ENCODE measurements at places on chromosomes 2 and 18.

- DNase-seq = no peak
Observed at GRCh38 chr2:236797411-236797810, 227.8 kb downstream of the ACKR3 start.

DNA sequence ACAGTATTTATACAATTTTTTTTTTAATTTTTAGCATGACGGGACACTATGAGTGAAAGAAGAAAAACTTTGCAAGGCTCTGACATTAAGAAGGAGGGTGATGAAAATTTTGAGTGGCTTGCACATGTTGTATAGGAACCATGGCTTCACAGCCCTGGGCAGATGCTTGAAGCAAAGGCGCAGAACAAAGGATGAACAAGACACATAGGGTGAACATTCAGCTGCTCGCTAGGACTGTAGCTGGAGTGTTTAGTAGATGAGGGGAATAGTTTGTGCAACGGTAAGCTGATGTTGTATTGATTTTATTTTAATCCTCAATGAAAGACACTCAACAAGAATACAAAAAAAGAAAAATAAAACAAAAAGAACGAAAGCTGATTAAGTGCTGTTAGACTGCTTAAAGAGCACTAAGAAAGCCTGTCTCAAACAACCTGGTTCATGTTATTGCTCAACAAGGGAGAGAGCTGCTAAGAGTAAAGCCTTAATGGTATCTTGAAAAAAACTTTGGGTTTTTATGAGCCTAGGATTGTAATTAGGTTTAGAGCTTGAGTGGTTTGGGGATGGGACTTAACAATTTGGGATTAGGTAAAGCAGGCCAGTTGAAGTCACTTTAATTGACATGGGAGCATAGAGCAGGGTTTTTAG lies 41.2 kb upstream of the GCFC2 start:
- DNase-seq = no peak

DNA sequence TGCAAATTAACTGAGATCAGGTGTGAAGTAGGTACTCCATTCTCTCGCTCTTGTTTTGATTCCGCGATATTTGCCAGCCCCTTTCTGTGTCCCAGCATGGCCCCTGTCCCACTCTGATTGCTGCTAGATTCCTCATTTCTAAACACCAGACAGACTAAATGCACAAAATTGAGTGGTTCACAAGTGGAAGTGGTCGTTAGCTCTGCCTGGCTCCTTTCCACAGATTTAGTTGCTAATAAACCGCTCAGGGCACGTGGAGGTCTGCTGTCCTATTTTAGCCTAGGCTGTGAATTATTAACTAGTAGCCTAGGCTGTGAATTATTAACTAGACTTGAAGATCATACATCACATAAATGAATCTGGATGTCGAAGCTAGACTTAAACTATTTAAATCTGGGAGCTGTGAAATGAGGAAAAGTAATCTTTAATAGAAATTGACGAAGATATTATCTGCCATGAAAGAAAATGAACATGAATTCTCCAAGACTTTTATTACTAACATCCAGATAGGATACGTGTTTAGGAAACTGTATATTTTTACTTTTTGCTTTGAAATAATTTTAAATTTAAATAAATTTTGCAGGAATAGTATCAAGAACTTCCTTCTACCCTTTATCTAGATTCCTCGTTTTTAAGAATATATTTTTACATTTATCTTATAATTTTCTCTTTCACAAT lies 3.7 kb downstream of the IL1RL2 start:
- no peak for DNase-seq

DNA sequence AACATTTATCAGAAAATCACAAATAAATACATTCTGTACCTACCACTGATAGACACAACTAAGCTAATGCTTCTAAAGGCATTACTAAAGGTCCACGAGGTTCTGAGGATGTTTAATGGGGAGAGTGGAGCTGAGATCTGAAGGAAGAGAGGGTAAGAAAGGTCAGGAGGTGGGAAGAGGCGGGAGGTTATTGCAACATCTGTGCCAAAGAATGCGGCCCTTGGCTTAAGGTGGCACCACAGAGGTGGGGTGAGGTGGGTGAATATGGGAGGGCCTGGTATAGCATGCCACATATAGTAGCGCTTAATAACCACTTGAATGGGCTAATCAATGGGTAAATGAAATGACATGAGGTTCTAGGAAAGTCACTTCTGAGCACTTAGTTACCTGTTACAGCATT lies 217.8 kb upstream of the ATP5MC3 start:
- DNase-seq = no peak

DNA sequence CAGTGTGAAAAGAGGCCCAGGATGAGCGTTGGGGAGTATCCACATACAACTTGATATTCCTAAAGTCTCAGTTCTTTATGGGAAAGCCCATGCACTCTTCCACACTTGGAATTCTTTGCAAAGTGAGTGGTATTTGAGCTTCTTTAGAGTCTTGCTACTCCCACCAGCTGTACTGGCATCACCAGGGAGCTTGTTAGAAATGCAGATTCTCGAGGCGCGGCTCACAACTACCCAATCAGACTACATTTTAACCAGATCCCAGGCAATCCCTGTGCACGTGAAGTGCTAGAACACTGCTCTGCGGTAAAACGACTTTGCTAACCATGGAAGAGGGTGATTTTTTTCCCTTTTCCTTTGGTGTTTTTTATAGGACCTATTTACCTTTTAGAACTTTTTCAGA lies 184.7 kb downstream of the NEDD4L start:
- no peak for DNase-seq

DNA sequence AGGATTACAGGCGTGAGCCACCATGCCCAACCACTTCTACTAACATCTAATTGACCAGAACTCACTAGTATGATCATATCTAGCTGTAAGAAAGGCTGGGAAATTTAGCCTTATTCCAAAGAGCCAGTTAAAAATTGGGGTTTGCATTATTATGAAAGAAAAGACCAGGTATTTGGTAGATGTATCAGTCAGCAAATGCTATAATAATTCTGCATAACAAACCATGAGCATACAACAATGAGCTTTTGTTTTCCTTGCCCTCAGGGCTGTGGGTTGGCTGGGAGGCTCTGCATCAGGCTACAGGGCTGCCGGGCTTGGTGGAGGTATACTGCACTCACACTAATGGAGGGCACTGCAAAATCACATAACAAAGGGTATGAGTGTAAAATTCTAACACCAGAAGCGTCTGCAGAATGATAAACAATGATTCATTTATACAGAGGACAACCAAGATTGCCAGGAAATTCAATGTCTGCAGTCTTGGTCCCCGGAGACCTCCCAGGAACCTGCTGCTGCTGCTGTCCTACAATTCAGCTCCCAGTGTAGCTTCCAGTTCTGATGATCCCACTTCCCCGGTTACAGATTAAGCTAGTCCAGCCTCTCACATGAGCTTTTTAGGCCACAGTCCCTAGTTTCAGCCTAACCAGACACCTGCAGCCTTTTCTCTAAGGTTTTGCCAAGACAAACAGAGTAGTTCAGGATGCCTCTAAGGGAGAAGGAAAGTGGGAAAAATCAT lies 32.2 kb upstream of the ST3GAL5 start:
- no peak for DNase-seq

- peak; percentile 13 for DNase-seq
Observed at GRCh38 chr2:21317131-21317530, 193.4 kb downstream of the TDRD15 start.

DNA sequence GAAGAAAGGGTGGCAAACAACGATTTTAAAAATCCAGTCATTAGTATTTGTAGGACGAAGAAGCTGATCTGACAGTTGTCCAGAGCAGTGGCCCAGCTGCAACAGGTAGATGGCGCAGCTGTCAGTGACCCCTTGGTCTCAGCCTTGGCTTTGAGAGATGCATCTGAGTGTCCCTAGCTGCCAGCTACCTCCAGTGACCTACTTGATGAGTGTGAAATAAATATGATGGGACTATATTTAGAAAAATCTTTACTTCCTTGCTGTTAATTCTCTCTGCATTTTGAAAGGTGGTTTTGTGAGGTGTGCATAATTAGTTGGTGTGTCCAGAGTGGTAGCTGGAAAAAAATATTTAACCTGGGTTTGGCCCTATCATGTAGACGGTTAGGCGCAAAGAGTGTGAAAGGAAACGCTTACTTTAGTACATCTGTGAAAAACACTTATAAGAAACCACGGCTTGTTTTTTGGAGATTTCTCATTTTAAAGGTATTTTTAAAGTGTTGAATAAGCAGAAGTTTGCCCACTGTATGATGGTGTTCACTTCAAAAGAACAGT lies 963 bp downstream of the INPP1 start:
- peak; percentile 36 for DNase-seq

GRCh38 chr2:118856330-118856977 lies 9.0 kb upstream of the EN1 start:
- no peak for DNase-seq

DNA sequence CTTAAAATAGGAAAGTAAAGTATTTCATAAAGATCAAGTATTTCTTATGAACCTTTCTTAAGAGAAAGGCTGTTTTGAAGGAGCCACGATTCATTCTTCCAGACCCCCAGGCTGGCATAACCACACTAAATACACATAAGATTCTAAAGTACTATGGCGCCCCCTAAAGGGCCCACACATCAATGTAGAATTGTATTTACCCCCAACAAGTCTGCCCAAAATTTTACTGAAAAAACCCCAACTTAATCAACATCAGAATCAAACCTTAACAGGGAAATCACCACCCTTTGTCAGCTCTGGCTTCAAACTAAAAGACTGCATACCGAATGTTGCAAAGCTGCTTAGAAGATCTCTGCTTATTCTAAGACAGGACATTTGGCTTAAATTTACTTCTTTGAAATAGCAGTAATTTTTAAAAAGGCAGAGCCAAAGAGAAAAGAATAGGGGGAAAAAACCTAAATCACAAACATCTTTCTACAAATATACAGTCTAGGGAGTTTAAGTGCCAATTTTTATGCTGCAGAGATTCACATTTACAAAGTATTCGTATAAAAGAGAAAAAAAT lies 20.4 kb upstream of the BCL2 start:
- peak; percentile 33 for DNase-seq

DNA sequence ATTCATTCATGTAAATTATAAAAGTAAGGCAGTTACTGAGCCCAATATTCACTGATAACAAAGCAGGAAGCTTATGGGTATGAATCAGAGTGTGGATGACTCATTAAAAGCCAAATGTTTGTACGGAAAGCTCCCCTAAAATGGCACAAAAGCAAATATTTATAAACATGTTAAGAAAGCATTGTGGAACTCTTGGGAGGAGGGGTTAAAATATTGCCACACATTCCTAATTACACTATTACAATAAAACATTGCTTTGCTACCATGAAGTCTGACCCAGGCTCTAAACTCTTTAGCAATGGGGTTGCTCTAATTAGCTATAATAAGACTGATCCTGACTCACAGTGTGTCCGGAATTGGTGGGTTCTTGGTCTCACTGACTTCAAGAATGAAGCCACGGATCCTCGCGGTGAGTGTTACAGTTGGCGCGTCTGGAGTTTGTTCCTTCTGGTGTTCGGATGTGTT lies 110.9 kb downstream of the NAB1 start:
- DNase-seq = no peak

Data from AML-193 (cell line).